ENCODE measurements at places on chromosomes 16 and 17.

- DNase-seq: no peak
These were observed 29.2 kb upstream of the LITAF start for GRCh38 chr16:11615748-11616447.

DNA sequence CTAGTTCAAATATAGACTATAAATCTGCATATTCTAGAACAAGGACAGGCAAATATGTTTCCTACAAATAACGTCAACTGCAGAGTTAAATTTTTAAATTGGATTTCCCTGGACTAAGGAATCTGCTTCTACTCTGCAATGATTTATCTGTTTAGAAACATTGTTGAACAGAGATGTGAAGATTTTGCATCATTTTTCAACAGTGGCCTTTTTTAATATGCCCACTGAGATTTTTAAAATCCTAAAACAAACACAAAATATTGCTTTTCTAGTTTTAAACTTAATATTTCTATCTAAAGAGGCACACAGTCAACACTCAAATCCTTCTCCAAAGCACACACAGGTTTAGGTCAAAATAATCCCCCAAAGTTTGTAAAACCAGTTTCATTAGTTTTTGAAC is 23.7 kb upstream of the PMP22 start:
- DNase-seq: no peak

DNA sequence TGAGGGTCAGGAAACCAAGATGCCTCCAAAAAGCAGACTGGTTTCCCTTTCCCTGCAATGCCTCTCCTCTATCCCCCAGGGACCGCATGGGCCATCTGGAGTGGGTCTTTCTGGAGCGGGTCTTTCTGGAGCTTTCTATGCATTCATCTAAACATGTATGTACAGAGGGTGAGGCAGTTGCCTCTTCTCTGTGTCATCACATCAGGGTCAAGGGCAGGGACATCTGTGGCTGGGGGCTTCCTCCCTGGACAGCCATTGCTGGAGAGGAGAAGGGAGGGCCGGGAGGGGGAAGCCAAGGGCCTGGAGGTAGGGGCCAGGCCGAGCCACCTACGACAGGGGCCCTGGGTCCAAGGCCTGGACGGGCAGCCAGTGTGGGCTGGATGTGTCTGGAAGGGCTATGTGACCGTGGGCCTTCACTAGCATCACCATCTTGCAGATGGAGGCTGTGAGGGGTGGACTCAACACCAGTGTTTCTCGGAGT is 840 bp downstream of the ADCY7 start:
- DNase-seq: peak; percentile 26

- DNase-seq: peak; percentile 35
These were observed 3.1 kb upstream of the KRTAP3-2 start for GRCh38 chr17:41002814-41003213.

- no peak for DNase-seq
These were observed 84.4 kb upstream of the GPRC5B start for GRCh38 chr16:19968891-19969683.

DNA sequence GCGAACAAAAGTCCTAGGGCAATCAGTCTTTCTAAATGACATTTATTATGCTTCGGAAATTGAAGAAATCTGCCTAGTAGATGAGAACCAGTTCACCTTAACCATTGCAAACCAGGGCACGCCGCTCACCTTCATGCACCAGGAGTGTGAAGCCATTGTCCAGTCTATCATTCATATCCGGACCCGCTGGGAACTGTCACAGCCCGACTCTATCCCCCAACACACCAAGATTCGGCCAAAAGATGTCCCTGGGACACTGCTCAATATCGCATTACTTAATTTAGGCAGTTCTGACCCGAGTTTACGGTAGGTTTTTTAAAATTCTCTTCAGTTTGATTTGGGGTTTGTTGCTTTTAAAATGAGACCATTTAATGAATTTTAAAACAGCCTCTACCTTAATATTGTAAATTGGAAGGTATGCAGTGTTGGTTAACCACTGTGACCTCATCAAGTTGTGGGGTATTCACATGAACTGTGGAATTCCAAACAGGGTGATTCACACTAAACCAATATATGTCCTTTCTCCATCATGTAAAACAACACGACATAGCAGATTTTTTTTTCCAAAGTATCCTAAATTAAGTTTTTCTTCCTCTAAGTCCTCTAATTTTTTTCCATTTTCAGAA is 6.2 kb upstream of the EVI2A start:
- DNase-seq: peak; percentile 93

GRCh38 chr16:14284930-14285512 is 213.9 kb downstream of the MRTFB start:
- no peak for DNase-seq

DNA sequence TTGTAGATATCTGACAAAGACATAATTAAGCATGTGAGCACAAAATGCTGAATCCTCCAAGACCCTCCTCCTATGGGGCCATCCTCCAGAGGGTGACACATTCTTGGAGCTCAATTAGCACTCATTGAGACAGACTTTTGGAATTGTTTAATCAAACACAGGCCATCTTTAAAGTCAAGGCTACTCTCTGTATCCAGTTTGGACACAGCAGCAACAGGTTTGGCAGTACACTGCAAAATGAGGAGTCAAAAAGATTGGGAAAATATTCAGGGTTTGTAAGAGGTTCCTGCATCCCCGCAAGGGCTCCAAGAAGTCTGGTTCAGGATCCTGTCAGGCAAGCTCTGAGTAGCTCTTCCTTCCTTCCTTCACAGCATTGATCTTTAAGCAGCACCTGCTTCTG is 1.3 kb downstream of the ITFG1 start:
- no peak for DNase-seq

GRCh38 chr17:32910769-32911168 is 17.2 kb upstream of the TMEM98 start:
- DNase-seq: no peak

- DNase-seq: no peak
These were observed 11.3 kb upstream of the CD300A start for GRCh38 chr17:74455025-74455545.

DNA sequence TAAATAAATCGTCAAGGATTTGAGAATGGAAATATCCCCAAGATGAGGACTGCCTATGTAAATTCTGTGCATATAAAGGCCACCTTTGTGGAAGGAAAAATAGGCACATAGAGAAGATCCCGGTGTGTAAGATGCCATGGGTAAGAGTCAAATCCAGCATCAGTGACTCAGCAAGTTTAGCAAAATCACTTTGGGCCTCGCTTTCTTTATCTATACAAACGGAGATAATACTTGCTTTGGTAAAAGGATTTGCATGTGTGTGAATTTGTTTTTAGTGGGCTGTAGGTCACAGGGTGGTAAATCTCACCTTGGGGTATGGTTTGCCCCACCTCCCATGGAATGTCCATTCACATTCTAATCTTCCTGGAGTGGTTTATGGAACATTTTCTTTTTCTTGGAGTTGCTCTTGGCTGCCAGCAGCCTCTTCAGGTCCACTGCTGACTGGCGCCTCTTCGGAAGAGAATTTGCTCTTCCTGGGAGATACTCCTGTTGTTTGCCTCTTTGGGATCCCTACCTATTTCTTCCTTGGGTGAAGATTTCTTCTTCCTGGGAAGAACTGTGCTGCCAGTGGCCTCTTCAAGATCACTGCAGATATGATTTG is 587.6 kb downstream of the CDH11 start:
- no peak for DNase-seq

DNA sequence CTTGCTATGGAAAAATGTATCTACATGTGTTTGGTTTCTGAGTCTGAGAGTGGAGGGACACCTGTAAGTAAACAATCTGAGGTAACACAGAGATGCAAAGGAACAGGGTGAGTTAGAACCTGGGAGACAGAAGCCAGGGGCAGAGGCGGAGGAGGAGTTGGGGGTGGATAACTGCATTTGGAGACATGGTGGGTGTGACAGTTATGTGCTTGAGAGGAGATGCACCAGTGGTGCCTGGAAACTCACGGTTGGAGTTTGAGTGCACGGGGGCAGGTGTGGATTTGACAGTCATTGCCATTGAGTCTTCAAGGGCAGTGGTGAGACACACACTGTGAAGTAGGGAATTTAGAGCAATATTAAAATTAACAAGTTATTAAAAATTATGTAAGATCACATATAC is 6.5 kb downstream of the NUP93 start:
- no peak for DNase-seq

GRCh38 chr16:68776821-68777485 is 39.9 kb downstream of the CDH1 start:
- no peak for DNase-seq

Data from fibroblast of skin of scalp (primary cell).